ENCODE measurements at places on chromosomes 13 and 19. TPM values are rescaled to one million over a fixed set of nuclear protein-coding genes. Genes with fewer than 3 reads are reported as not detected.

RPS28 gene
- 1,096 TPM for total RNA-seq

ZNF85 gene
- total RNA-seq, result 7.4 TPM

GRCh38 chr13:113794764-113795173 is 35.7 kb downstream of the TMEM255B start:
- H3K36me3 ChIP-seq, result no peaks in the 10 kb centered on the region
- DNase-seq, result no peak
- no peak overlapping the region for H3K4me3 ChIP-seq
- H3K27ac ChIP-seq, result no peak overlapping the region
- no peaks in the 10 kb centered on the region for H3K4me1 ChIP-seq
- no peaks in the 10 kb centered on the region for H3K27me3 ChIP-seq

DNA sequence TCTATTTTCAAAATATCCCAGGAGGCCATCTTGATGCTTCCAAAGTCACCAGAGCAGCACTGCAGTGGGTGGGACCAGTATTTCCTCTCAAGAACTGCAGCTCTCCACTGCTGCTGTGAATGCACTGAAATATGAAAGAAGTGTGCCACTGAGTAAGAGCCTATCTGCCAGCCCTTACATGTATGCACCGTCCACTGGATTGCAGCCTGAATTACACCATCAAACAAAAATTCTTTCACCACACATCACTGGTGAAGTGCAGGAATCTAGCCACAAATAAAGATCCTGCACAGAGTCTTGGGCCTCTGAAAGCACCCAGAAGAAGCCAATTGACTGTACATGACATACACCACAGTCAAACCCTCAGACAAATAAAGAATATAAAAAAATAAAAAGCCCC is 249.0 kb downstream of the LHFPL6 start:
- H3K36me3 ChIP-seq, result no peaks in the 10 kb centered on the region
- no peak for DNase-seq
- H3K4me3 ChIP-seq, result no peak overlapping the region
- H3K27ac ChIP-seq, result no peak overlapping the region
- no peaks in the 10 kb centered on the region for H3K4me1 ChIP-seq

- no peak overlapping the region for H3K27ac ChIP-seq
- peaks cover 21% of the 10 kb centered on the region for H3K4me1 ChIP-seq
- H3K36me3 ChIP-seq, result no peaks in the 10 kb centered on the region
- DNase-seq, result no peak
Measured at GRCh38 chr13:31048521-31048920, 113.2 kb downstream of the HSPH1 start.

GRCh38 chr19:45848922-45849321 is 14.0 kb downstream of the SYMPK start:
- no peaks in the 10 kb centered on the region for H3K27me3 ChIP-seq
- H3K4me1 ChIP-seq, result no peaks in the 10 kb centered on the region
- no peak for DNase-seq
- no peak overlapping the region for H3K4me3 ChIP-seq

- no peak for DNase-seq
- H3K36me3 ChIP-seq, result no peaks in the 10 kb centered on the region
- no peaks in the 10 kb centered on the region for H3K4me1 ChIP-seq
- no peaks in the 10 kb centered on the region for H3K27me3 ChIP-seq
- no peak overlapping the region for H3K27ac ChIP-seq
Measured at GRCh38 chr19:17803264-17803896, 8.4 kb downstream of the B3GNT3 start.

Data from Panc1 (cell line).